Thyroid gland (tissue), 4 donors: ENCODE measurements at places on chromosomes 13 and 19. TPM values are rescaled to one million over a fixed set of nuclear protein-coding genes. Genes with fewer than 3 reads are reported as not detected.
A peak's percentile ranks its signal among the peaks of the same experiment; 100 is the strongest.

DNA sequence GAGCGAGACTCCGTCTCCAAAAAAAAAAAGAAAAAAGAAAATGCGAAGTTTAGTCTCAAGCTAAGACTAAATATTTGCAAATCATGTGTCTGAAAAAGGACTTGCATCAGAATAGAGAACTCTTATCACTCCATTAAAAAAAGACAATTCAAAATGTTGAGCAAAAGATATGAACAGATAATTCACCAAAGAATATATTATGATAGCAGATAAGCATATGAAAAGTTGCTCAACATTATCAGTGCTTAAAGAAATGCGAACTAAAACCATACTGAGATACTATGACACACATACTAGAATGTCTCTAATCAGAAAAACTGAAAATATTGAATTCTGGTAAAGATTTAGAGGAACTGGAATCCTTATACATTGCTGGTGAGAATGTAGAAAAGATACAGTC is 38.7 kb upstream of the SACS start:
- no peak for DNase-seq

GRCh38 chr19:40244579-40245317 is 18.3 kb upstream of the CCNP start:
- DNase-seq = no peak

DNA sequence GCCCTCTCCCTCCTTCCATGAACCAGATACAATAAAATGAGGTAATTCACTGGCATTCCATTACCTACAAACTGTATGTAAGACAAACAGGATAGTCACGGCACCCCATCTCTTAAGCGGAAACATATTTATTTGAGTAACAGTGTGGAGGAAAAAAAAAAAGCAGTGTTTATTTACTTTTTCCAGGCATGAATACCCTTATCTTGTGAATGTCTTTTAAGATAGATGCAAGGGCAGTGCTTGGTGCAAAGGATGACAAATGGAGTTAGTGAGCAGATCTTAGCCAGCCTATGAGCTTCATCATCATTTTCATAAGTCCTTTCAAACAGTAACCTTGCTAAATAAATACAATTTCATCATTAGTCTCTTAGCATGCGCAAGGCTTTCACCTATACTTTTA is 1661.8 kb upstream of the SPRY2 start:
- DNase-seq = no peak

- DNase-seq = peak; percentile 63
Observed at GRCh38 chr19:38004521-38005223, 97.7 kb downstream of the SIPA1L3 start.

- no peak for DNase-seq
Observed at GRCh38 chr13:51488212-51488611, 35.4 kb upstream of the INTS6 start.

GRCh38 chr13:49652355-49653305 is 24.3 kb downstream of the ARL11 start:
- peak; percentile 17 for DNase-seq

The OR7D2 gene
- total RNA-seq = not detected

The NANOS3 gene
- total RNA-seq = not detected

The PNMA8A gene
- 24.6 TPM for total RNA-seq

The ZNF333 gene
- total RNA-seq = 50.1 TPM

The TJP3 gene
- 43.7 TPM for total RNA-seq

The PLVAP gene
- total RNA-seq = 235 TPM
